ENCODE measurements at places on chromosomes 12 and 14.
A peak's percentile ranks its signal among the peaks of the same experiment; 100 is the strongest.

GRCh38 chr12:88185988-88186387, 43.9 kb downstream of the TMTC3 start:
- no peak for DNase-seq

DNA sequence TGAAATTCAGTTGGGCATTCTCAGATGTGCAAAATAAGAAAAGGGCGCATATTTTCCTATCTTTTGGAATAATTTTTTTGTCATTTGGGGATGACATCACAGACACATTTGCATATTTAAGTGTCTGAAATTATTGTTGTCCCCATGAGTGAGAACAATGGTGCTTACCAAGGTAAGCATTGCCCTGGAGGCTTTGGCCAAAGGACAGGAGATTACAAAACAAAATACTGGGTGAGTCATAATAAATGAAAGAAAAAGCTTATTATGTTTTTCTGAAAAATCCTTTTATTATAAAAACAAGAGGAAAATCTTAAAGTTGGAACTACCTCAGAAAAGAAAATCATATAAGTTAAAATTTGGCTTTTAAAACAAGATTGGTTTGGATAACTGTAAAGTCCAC, 254.9 kb downstream of the BTG1 start:
- DNase-seq: no peak

DNA sequence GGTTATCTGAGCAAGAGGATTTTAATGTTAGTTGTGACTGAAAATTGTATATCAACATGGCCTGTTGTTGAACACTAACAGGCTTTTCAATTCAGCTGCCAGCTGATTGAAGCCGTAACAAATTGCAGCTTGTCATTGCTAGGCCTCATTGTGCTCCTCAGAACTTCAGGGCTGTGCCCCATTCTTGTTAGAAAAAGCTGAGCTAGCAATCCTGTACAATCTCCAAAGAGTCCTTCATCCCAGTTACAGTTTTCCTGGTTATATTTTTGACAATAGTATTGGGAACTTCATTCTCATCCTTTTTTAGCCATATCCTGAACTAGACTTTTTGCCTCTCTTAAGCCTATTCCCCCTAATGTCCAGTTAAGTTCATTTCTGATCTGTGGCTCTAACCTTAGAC, 564.1 kb upstream of the ATXN7L3B start:
- no peak for DNase-seq

- DNase-seq: peak; percentile 68
These were observed 140.5 kb downstream of the PRKCH start for GRCh38 chr14:61461808-61462275.

DNA sequence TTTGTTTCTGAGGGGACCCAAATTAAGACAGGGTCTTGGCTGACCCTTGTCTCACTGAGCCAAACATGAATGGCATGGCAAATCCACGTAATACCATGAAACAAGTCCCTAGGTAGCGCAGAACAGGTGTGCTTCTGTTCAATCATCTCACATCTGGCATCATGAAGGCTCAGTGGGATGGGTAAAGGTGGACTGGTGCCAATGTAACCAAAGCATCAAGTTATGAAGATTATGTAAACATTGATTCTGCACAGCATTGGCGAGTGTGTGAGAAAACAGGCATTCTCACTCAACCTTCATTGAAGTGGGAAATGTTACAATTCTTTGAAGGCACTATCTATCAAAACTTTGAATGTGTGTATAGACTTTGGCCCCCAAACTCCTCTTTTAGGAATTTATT, 41.9 kb downstream of the PTGER2 start:
- peak; percentile 74 for DNase-seq

- DNase-seq: no peak
These were observed 586.9 kb downstream of the CCER1 start for GRCh38 chr12:90368081-90368480.

GRCh38 chr14:52692248-52692962, 3.0 kb downstream of the ERO1A start:
- DNase-seq: no peak

DNA sequence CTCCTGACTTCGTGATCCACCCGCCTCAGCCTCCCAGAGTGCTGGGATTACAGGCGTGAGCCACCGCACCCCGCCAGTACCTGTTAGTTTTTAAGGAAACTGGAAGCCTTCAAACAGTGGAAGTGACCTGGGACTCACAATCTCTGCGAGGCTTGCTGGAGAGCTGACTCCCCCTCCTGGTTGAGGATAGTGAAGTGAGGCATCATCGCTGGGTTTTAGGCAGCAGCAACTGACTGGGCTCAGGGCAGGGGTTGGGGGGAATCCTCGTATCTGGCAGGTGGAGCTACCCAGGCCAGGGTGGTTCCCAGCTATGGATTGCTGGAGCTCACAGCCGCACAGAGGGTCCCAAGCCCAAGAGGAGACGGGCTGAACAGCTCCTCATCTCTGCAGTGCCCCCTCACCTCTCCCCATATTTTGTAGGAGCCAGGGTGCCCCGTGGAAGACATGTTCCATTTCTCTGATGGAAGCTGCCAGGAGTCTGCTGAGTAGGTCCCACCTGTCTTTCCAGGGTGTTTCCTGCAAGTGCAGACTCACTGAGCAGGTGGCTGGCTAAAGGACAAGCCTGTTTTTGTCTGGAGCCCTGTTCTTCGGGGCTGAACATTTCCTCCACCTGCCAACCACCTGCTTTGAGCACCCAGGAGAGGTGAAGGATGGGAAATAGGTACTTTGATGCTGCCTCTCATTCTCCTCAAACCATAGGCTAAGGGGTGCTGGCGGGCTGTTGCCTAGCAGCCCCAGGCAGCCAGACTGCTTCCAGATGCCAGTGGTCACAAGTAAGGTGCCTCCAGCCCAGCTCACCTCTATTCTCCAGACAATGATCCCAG, 3.1 kb downstream of the AVIL start:
- no peak for DNase-seq

DNA sequence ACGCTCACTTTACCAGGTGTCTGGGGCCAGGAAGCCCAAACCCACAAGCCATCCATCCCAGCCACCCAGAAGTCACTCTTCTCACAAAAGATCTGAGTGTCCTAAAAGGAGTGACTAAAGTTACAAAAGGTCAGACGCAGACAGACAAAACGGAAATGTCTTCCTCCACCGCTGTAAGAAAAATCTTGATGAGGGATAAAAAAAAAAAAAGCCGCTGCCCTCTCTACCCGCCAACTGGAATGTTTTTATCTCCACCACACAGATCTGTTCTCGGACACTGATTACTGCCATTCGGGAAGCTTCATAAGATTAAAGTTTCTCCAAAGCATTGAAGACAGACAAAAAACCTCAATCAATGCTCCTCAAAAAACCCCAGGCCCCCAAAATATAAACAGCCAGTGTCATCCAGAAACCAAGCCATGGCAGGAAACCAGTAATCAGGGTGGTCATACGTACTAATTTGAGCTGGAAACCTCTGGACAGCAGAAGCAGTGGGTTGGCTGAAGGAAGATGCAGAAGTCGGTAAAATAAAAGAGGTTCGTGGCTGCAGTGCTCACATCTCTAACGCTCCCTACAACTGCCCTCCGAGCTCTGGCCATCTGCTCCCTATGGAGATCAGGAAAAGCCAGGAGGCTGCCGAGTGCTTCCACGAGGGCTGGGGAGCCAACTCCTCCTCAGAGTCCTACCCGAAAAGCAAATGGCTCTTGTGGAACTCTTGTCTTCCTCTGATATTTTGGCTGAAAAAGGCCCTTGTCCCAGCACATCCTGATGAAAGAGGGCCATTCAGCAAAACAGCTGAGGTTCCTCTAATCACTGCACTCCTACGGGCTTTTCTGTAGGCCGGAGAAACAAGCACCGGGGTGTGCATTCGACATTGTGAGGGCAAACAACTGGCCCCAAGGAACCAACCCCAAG, 30.3 kb downstream of the SSH1 start:
- no peak for DNase-seq

DNA sequence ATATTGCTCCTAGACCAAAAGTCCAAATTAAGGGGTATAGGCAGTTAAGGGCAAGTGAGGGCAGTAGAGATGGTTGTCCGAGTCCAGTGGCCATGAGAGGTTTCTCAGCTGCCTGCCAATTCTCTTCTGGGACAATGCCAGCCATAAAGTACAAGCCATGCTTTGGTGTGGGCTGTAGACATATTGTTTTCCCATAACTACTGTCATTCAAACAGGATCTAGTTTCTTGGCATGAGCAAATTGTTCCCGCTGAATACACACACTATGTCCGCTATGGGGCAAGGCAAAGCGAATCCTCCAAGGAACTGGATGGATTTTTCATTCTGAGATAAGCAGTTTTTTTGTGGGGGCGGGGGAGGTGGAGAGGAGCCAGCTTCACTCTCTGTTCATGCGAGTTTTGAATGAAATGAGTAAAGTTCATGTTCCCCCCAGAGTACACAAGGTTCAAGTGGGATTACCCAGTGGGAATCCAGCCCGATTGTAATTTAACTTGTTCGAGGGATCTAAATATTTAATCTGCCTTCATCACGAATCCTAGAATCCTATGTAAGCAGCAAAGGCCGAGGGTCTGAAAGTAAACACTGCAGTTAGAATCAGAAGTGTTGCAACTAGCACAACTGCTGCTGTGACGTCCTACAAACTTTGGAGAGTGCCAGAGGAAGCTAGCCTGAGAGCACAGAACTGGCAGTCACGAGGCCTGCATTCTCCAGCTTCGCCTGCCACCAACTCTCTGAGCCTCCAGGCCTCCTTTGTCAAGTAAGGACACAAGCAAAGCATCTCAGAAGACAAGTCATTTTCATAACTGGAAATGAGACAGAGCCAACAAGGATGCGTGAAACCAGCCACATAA, 137.0 kb downstream of the CRADD start:
- no peak for DNase-seq

- DNase-seq: no peak
These were observed 201.9 kb upstream of the DIO3 start for GRCh38 chr14:101359221-101360053.

DNA sequence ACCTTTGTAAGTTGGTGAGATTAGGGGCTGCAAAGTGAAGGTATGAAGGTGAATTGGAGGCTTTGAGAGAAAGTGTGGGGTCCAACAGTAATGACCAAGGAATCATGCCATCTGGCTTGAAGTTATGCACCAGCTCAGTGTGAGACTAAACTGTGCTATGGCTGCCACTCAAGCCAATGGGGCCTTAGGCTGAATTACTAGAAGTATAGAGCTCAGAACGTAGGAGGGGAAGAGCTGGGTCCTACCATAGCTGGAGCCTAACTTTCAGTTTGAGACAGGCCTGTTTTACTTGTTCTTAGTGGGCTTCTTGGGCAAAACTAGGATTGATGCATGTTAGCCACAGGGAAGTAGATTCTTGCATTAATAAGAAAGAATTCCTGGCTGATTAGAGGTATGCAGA, 194.0 kb downstream of the TSPAN9 start:
- no peak for DNase-seq

DNA sequence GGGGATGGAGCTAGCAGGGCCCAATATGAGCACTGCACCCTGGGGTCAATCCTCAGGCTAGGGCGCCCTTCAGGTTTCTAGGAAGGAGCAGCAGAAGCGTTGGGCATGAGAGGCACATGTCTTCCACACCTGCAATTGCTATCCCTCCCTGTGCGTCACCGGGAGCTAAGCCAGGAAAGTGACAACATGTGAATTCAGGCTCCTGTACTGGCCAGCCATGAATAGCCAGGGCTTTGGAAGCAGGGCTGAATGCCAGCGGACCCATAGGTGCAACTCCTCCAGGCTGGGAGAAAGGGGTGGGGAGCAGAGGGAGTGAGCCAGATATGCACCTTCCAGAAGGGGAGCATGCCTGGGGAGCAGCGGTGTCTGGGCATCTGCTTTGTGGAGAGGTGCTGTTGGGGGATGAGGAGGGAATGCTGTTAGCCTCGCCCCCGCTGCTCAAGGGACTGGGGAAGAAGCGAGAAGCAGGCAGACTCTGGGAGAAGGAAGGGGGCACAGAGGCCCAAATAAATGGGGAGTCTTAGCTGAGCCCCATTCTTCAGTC, 6.1 kb downstream of the HOXC5 start:
- DNase-seq: no peak

GRCh38 chr12:57779736-57780135, 2.9 kb upstream of the TSFM start:
- DNase-seq: no peak

DNA sequence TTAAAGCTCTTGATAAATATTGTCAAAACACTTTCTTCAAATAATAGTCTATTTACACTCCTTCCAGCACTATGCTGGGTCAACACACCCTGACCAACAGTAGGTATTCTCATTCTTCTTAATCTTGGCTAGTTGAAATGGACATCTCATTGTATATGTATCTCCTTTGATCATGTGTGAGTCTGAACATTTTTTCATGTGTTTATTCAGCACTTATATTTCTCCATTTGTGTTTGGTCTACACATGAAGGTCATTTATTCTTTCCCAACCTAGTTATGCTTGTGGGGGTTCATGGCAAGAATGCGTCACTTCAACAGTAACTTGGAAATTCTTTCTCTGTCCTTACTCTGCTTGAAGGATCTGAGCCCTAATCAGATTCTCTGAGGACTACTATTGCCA, 133.1 kb upstream of the ARID2 start:
- DNase-seq: no peak

GRCh38 chr12:85829391-85829790, 6.8 kb downstream of the RASSF9 start:
- no peak for DNase-seq

DNA sequence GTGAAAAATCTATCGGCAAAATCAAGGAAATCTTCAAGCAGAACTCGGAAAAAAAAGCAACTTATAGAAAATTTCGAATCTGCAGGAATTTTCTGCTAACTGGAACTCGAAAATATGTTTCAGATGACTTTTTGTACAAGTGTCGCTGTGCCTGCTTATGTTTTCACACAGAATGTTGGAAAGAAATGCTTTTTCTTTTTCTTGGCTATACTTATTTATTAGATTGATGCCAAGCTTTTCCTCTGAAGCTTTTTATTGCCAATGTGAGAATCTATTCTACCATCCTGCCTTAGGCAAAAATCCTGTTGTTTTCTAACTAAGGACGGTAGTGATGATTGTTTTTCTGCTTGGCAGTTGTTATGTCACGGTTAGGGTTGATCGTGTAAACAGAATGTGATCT, 65.8 kb downstream of the TRHDE start:
- DNase-seq: no peak

GRCh38 chr12:99435095-99435791, 212.3 kb upstream of the GARIN6 start:
- no peak for DNase-seq

DNA sequence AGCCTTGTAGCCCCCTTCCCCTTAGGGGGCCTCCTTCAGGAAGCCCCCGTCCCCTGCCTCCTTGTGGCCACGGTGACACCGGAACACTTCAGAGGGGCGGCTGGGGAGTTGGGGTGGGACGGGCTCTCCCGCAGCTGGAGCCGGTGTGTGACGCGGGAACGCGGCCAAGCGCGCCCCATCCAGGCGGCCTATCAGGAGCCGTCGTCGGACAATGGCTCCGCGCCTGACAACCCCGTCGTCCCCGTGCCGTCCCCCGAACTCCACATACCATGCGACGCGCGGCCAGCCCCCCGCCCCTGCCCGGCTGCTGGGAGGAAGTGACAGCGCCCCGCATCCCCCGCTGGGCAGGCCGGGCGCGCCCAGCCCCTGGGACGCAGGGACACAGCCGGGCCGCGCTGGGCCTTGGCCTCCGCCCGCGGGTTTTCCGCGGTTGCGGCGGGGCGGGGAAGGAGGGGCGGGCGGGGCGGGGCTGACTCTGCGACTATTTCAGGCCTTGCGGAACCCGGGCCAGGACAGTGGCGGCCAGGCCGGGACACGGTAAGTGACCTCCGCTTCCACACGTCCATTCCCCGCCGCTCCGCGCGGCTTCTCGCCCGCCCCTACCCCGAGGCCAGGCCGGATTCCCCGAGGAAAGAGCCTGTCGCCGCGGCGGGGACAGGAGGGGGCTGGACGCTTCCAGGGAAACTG, at the start of gene TNFAIP2:
Gene TNFAIP2 (plus strand): TSS at position 515 of the 687 bp plus-strand sequence. CDS start 2,997 bp downstream, outside the sequence.
- no peak for DNase-seq
